ENCODE measurements at places on chromosomes 1 and 21. TPM values are rescaled to one million over a fixed set of nuclear protein-coding genes. Genes with fewer than 3 reads are reported as not detected.

GRCh38 chr1:102758418-102758817 is 349.9 kb downstream of the COL11A1 start:
- no peaks in the 10 kb centered on the region for H3K27me3 ChIP-seq
- DNase-seq = no peak
- H3K4me1 ChIP-seq = no peaks in the 10 kb centered on the region
- no peak overlapping the region for H3K4me3 ChIP-seq
- H3K27ac ChIP-seq = no peak overlapping the region
- no peaks in the 10 kb centered on the region for H3K36me3 ChIP-seq

Gene F5
- total RNA-seq = 0.37 TPM

DNA sequence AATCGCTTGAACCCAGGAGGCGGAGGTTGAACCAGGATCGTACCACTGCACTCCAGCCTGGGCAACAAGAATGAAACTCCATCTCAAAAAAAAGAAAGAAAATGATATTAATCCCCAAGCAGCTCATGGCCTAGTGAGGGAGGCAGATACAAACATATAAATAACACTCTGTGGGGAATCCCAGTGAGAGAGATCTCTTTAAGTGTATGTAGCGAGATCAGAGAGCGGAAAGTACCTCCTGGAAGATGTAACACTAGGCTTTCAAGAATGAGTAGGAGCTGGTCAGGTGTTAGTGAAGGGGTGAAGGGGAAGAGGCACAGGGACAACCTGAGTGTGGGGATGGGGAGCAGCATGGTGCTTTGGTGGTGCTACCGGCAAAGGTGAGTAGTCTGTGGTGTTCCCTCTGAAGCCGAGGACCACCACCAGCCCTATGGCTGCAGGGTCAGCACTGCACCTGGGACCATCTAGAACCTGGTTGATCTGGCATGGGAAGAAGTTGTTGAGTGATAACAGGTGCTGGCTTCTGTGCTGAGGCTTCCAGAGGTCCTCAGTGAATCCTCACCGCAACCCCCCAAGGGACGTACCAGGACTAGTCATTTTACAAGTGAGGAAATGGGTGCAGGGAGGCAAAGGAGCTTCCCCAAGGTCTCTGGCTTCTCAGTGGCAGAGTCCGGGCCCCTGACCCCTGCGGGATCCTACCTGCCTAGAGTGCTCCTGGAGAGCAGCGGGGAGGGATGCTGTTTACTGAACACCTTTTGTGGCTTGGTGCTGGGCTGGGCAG is 367.6 kb upstream of the VAMP3 start:
- H3K36me3 ChIP-seq = no peaks in the 10 kb centered on the region
- H3K4me3 ChIP-seq = no peak overlapping the region
- DNase-seq = no peak
- H3K27me3 ChIP-seq = no peaks in the 10 kb centered on the region
- no peaks in the 10 kb centered on the region for H3K4me1 ChIP-seq
- H3K27ac ChIP-seq = no peak overlapping the region

GRCh38 chr1:34682452-34683223 is 72.2 kb upstream of the GJB5 start:
- peaks cover 6% of the 10 kb centered on the region for H3K4me1 ChIP-seq
- H3K4me3 ChIP-seq = peak overlapping the region; percentile 4
- peak; percentile 67 for DNase-seq
- no peaks in the 10 kb centered on the region for H3K36me3 ChIP-seq

Gene ETNK2
- 3.7 TPM for total RNA-seq

Gene PDPN
- total RNA-seq = 3.4 TPM
